NCI-H1105 treated with DMSO at 0.1 percent for 48 hours (cell line): ENCODE measurements at places on chromosomes 13 and 19.
A peak's percentile ranks its signal among the peaks of the same experiment; 100 is the strongest.

DNA sequence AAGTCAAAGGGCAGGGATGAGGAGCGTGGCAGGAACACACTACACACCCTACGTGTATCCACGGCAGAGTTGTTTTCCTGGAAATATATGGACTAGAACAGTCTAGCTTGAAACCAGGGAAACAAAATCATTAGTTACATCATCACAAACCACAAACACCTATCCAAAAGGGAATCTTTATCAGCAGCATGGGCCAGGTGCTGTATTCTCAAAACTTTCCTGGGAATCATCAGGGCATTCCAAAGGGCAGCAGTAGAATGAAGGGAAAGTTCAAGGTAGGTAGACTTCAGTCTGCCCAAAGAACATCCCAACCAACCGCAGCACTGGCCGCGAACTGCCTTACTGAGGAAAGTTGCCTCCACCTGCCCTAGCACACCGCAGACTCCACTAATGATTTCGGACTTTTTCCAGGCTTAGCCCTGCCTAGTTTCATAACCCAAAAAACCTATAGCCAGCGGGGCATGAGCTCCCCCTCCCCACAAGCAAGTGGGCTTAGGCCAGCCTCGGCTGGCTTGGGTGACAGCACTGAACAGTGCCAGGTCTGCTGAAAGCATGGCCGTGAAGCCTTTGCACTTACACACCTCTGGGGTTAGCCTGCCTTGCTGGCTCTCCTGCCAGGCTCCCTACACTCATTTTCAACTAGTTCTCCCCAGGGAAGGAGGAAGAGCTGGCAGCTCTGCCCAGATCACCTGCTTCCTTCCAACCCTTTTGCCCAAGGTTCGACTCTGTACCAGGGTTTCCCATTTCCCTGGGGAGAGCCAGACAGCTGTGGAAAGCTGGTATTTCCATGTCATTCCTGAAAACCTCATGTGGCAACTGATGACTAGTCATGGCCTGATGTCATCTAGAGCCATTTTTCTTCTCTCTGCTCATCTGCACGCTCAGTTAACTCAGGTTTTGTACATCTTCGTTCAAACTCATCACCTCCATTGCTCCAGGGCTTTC, 77.3 kb upstream of the UBAC2 start:
- DNase-seq: no peak

DNA sequence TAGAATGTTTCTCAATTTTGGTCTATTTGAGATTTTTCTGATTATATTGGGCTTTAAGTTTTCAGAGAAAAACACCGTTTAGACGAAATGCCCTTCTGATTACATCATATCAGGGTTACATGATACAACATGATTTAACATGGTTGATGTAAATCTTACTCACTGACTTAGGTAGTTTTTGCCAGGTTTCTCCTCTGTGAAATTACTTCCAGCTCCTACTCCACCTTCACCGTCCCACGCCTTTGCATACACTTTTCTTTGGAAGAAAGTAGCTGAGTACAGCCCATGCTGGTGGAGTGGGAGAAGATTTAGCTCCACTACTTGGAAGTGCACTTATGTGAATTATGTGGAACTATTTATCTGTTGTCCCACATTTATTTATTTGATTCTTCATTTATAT, 433.2 kb upstream of the KLHL1 start:
- DNase-seq: no peak

- no peak for DNase-seq
Measured at GRCh38 chr13:27965740-27966640, 3.1 kb downstream of the CDX2 start.

- no peak for DNase-seq
Measured at GRCh38 chr13:30639671-30640070, 22.0 kb downstream of the USPL1 start.

DNA sequence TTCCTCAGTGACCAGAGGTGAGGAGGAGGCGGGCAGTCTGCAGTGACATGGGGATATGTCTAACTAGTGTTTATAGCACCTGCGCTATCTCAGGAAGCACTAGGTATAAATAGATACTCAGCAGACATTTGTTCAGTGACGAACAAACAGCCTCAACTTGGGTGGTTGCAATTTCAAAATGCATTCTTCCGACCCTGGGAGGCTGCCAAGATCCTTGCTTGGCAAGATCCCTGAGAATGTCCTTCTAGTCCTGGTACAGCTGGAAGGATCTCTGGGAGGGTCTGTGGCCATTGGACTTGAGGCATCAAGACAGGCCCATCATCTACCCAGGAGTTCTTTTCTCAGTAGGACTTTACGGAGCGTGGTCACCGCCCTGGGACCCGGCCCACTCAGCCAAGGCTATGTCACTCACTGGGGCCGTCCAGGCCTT, 299.5 kb downstream of the ZNF536 start:
- DNase-seq: no peak

- DNase-seq: peak; percentile 63
Measured at GRCh38 chr13:75749407-75749806, 113.3 kb downstream of the LMO7 start.

DNA sequence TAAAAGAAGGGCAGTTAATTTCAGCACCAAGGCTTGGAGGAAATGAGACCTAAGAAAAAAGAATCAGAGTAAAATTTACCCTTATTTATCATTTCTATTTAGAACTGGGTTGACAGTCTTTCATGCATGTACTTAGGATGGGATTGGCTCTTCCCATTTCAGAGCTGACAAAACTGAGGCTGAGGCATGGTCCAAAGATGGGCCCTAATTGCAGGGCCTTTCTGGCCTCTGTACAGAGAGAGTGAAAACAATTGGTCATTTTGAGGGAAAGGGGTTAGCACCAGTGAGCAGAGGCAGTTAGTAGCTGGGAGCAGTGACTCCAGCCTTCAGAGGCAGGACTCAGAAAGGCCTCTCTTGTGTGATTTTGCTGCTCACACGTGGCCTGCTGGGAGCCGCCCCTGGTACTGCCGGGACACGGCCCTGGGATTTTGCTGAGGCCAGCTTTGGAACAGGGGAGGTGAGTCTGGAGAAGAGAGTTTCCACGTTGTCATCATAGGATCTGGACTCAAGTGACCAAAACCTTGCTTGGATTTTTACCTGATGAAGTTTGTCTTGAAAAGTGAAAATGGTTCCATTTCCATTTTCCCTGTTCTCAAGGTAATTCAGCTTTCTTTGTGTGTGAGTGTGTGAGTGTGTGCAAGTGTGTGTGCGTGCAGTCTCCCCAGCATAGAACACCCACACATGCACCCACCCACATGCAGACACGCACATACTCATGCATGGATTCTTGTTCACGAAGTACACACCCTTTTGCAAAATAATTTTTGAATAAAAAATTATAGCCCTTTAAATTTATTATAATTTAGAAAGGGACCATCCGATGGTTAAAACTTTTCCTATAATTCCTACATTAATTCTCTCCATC, at the start of gene ZNF536:
TSS of gene ZNF536 (plus strand) at position 425 of the 865 bp plus-strand sequence. CDS start 71,179 bp downstream, outside the sequence.
- DNase-seq: no peak

- no peak for DNase-seq
Measured at GRCh38 chr13:76884186-76884906, 1.9 kb downstream of the KCTD12 start.

GRCh38 chr13:77143431-77143830, 116.5 kb upstream of the FBXL3 start:
- DNase-seq: no peak

DNA sequence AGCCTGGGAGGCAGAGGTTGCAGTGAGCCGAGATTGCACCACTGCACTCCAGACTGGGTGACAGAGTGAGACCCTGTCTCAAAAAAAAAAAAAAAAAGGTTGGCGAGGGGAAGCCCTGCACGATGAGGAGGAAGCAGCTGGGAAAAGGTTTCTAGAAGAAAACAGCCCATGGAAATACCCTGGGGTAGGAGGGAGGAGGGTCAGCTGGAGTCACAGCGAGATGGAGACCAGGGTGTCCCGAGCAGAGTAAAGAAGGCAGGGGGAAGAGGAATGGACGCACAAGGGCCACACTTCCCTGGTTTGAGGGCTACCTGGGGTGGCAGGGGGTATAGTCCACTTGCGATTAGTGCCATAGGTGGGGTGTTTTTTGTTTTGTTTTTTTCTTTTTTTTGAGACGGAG, 6.4 kb downstream of the KANK3 start:
- DNase-seq: no peak

- DNase-seq: no peak
Measured at GRCh38 chr19:44718441-44719261, 19.7 kb downstream of the CEACAM16 start.

- DNase-seq: peak; percentile 11
Measured at GRCh38 chr13:53014495-53015443, 13.8 kb upstream of the OLFM4 start.
